ENCODE measurements at places on chromosomes 3 and 15.

DNA sequence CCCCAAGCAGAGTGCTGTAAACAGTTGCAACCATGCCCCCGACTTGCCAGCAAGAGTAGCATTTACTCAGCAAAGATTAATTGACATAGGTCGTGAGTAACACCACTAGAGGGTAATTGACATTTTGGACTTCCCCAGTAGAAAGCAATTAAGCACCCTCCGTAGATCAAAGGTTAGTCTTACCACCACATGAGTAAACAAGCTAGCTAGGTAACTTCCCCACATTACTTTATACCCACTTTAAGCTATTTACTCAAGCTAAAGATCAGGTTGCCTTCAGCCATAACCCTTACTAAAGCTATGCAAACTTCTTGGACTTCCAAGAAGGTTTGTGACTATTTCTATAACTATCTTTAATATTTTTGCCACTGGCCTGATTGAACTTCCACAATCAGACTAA is 1072.7 kb downstream of the OTOL1 start:
- DNase-seq = no peak

GRCh38 chr15:89330119-89330518 is 4.5 kb downstream of the POLG start:
- DNase-seq = no peak

DNA sequence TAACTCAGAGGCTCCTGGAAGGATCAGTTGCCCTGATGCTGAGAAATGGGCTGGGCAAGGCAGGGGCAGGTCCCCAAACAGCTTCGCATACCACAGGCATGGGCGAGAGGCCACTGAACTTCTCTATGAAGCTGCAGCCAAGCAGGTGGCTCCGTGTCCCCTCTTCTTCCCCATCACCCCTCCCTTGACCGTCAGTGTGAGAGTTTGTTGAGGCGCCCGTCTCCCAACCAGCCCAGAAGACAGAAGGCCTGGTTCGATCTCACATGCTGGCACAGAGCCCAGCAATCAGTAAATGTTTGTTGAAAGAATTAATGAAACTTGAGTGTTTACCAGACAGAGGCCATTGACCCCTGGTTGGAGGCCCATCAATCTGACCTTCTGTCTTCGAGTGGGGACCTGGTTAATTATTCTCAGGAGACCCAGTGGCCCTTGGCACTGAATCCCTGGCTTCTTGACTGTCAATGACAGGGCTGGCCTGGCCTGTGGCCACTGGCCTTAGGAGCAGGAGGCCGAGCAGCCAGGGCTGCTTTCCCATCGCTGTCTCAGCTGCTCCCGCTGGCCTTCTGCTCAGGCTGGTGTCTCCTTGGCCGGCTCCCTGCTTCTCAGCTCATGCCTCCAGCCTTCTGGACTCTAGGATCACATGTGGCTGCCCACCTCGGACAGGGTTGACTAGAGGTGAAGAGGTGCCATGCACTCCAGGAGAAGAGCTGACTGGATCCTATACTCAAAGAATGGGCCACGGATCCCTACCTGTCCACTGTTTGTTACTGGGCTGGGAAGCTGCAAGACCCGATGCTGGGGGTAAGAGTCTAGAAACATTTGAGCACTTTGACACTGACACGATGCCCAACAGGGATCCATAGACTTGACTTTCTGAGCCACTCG is 113.4 kb downstream of the ASB7 start:
- DNase-seq = no peak

- no peak for DNase-seq
These were observed 130.0 kb downstream of the FRMD4B start for GRCh38 chr3:69255928-69256327.

DNA sequence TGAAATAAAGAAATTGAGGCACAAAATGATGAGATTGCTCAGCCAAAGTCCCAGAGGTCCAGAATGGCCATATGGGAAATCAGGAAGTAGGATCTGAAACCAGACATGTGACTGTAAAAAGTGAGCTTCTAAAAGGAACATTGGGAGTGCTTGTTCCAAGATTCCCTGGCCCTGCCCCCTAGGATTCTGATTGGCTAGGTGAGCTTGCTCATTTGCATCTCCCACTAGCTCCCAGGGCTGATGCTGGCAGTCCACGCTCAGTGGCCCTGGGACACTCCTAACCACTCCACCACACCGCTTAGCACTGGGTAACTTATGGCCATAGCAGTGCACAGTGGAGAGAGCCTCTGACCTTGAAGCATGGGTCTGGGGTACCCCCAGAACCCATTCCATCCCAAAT is 326.7 kb downstream of the NTRK3 start:
- DNase-seq = no peak

GRCh38 chr15:76169018-76169417 is 109.2 kb downstream of the TMEM266 start:
- DNase-seq = no peak

- no peak for DNase-seq
These were observed 170.9 kb upstream of the NR2E3 start for GRCh38 chr15:71639471-71639870.

- peak; percentile 50 for DNase-seq
These were observed 43.1 kb downstream of the DNASE1L3 start for GRCh38 chr3:58167431-58168351.

DNA sequence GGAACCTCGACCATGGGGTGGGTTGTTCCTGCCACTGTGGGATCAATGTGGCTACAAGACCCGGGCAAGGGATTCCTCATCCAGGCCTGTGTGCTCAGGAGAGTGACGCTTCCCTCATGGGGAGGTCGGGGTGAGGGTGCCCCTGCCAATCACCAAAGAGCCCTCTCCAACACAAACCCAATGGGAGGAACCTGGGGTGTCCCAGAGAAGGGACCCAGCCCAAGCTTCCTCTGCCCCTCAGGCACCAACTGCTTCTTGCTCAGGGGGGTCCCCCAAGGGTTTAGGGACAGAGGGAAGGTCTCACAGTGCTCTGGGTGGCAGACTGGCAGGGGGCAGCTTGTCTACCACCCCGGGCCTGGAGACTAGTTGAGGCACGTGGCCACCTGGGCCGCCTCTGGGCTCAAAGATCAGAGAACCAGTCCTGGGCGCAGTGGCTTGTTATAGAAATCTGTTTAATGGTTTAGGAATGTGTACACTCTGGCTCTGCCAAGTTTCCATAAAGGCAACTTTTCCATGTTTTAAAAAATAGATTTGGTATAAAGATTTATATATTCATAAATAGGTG is 26.6 kb downstream of the GP9 start:
- DNase-seq = no peak

DNA sequence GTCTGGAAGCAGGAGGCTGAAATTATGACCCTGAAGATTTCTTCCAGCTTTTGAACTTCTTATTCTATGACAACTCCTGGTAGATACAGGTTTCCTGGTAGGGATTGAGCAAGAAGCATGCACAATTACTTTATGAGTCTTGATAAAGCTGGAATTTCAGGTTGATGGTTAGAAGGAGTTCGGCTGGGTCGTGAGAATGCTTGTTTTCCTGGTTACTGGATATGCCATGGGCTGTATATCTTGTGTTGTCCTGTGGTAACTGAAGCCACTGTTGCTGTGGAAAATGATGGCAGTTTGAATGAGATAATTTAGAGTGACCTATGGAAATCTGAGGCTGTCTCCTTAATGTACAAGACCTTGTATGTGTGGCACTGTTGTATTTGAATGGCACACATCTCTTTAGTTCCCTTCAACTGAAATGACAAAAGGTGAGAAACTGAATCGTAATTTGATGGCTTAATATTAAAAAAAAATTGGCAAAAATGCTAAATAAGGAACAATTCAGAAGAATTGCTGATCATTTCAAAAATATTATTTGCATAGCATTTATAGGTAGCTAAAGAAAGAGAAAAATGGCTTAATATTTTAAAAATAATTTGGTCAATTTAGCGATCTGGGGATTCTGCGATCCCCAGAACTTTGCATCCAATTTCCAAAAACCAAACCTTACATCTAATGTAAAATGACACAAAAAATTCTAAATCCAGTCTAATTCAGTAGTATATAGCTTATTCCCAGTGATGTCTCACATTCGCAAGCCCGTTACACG is 1.1 kb upstream of the UBE2E1 start:
- no peak for DNase-seq

- DNase-seq = no peak
These were observed 36.9 kb downstream of the LRIG1 start for GRCh38 chr3:66463730-66464511.

- no peak for DNase-seq
These were observed 183.2 kb downstream of the OXSM start for GRCh38 chr3:25973122-25973521.

DNA sequence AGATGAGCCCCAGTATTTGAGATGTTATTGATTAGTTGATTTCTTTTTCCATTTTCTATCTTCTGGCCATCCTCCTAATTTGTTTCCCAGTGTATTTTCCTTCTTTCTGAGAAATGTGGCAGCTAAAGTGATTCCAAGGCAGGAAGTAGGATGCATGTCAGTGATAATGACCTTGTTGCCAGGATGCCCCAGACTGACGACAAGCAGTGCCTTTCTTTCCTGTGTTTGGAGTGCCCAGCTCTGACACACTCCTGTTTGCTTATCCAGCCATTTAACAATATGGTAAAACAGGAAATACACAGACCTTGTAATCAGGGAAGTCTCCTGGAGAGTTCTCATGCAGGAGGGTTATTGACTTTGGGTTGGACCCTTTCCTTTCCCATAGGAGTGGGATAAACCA is 20.4 kb downstream of the TMOD2 start:
- DNase-seq = peak; percentile 66

DNA sequence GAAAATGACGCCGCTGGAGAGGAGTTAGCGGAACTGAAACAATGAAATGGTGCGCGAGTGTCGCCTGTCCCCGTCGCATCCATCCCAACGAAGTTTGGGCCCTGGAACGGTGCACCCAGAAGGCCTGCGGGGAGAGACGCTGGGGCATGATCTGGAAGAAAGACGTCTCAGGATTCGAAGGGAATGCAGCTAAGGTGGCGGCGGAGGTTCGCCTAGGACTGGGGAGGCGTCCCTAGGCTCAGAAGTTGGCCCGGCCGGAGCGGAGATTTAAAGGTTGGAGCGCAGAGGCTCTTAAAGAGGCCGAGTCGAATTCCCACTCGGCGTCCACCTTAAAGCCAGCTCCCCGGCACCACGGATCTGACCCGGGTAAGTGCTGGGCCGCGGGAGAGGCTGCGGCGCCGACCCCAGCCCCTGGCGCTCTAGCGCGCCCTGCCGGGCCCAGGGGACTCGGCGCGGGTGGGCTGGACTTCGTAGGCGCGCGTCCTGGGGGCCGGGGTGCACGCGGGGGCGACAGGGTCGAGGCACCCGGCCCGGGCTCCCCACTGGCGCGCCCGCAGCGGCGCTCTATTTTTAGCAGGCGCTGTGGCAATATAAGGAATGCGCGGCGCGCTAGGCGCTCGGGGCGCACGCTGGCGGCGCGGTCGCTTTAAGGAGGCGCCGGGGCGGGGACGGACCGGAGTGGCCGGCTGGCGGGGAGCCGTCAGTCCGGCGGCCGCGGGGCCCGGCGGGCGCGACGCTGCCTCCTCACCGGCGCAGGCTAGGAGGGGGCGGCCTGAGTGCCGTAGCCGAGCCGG is at the start of gene MRAS:
MRAS (plus strand) TSS at position 620 of the 794 bp plus-strand sequence. CDS start 24,305 bp downstream, outside the sequence.
- peak; percentile 47 for DNase-seq

DNA sequence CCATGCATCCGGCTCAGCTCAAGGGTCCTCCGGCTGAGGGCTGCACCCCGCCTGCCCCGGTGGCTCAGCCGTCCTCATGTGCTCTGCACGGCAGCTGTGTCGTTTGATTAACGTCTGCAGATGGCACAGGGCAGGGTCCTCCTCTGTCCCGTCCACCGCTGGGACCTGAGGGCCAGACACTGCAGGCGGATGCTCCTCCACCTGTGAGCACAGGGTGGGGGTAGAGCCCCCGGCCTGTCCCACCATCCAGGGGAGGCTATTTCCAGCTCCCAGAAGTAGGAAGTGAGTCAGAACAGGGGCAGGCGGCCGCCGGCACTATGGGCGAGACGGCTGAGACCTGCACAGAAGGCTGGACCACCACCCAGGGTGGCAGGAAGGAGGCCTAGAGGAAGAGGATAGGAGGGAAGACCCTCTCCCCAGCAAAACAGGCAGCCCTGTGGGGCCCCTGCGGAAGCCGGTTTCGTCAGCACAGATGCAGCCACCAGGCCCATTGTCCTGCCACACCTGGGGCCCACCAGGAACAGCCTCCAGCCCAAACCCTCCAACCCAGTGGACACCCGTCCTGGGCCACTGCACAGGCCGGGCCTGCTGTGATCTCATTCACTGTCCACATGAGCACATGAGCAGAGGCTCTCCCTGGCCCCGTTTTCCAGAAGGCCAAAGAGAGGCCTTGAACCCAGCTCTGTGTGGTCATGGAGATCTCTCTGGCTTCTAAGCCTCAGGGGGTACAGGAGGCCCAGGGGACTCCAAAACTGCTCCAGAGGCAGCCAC is 12.6 kb upstream of the PLXND1 start:
- DNase-seq = no peak

DNA sequence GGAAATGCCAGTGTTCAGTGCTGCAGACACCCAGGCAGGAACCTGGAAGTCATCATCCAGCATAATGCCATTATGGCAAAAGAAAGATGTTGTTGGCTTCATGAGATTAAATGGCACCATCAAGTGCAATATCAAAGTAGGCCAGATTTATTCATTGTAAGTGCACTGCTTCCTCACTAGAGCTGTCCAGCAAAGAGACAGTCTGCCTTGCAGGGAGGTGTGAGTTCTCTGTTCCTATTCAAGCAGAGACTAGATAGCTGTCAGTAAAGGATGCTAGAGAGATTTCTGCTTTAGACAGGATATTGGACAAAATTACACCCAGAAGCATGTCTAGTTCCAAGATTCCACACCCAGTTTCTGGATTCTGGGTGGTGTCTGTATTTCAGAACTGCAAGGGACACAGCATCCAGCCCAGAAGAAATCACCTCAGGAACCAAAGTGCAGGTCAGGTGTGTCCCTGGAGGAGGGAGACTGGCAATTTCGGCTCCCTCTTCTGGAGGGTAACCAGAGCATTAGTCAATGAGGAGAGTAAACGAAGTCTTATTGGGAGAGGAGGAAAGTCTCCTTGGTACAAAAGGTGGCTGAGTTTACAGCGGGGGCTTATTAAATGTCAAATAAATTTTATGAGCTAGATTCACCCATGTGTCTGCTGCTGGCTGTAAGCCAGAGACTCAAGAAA is 377.3 kb downstream of the EPHB1 start:
- no peak for DNase-seq

GRCh38 chr3:127365163-127365798 is 77.4 kb upstream of the PRR20G start:
- no peak for DNase-seq

DNA sequence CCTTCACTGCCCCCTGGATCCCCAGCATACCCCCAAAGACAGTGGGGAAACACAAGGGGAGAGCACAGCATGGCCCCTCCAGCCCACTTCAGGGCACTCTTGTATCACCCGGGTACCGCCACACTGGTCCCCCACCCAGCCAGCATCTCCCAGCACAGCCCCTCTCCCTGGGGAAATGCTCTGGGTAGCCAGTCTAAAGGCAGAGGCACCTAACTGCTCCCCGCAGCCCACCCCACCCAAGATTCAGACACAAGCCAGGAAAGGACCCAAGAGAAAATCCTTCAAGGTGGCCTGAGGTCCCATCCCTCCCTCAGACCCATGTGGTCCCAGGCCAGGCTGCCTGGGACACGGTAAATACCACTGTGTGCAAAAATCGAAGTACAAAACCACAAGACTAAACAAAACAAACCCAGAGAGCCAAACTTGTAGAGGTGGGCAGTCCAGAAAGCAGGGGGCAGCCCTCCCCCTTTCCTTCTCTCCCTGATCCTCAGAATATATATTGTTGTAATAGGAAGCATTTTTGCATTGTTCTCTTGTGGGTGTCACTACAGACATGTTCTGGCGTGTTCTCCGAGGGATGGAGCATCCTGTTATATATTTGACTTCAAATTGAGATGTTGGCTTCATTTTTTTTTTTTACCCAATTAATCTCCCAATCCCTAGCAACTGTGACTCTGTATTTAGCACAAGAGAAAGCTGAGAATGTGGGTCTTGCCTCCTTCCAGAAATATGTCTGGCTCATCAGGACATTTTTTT is 51.7 kb downstream of the GRIP2 start:
- DNase-seq = peak; percentile 33
